ENCODE measurements at places on chromosomes 1 and 21.

DNA sequence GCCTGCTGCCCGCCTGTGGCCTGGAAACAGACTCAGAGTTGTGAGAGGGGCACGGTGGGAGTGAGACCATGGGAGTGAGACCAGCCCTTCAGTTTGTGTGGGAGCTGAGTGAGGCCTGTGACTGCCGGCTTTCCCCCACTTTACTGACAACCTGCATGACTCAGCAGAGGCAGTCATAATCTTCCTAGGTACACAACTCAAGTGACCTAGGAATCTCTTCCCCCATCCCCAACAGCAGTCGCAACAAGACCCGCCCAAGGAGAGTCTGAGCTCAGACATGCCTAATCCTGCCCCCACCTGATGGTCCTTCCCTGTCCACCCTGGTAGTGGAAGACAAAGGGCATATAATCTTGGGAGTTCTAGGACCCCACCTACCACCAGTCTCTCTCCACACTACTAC lies 44.2 kb downstream of the KLHL20 start:
- no peak for DNase-seq

DNA sequence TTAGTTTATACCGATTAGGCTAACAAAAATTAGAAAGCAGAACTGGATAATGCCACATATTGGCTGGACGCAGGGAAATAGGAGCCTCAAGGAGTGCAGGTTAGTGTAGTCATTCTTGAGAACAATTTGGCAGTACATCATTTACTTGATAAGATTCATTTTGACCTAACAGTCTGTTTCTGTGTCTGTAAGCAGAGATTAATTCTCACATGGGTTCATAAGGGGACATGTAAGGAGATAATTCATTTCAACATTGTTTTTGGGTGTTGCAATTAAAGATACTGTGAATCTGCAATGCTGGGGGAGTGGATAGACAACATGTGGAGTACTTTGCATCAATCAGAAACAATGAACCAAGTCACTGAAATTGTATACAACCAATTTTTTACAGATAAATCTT lies 32.0 kb downstream of the AGO3 start:
- no peak for DNase-seq

GRCh38 chr1:1143636-1144035 lies 27.7 kb upstream of the C1orf159 start:
- no peak for DNase-seq

DNA sequence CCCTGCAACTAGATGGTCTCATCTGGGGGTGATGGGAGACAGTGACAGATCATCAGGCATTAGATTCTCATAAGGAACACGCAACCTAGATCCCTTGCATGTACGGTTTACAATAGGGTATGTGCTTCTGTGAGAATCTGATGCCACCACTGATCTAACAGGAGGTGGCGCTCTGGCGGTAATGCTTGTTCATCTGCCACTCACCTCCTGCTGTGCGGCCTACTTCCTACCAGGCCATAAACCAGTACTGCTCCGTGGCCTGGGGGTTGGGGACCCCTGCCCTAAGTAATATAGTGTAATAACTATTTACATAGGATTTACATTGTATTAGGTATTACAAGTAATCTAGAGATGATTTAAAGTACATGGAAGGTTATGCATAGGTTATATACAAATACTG lies 134.9 kb downstream of the CLEC20A start:
- DNase-seq, result no peak

GRCh38 chr1:26323382-26323781 lies 5.6 kb downstream of the CD52 start:
- no peak for DNase-seq

GRCh38 chr21:31087639-31088473 lies 49.6 kb upstream of the KRTAP19-8 start:
- DNase-seq, result no peak

DNA sequence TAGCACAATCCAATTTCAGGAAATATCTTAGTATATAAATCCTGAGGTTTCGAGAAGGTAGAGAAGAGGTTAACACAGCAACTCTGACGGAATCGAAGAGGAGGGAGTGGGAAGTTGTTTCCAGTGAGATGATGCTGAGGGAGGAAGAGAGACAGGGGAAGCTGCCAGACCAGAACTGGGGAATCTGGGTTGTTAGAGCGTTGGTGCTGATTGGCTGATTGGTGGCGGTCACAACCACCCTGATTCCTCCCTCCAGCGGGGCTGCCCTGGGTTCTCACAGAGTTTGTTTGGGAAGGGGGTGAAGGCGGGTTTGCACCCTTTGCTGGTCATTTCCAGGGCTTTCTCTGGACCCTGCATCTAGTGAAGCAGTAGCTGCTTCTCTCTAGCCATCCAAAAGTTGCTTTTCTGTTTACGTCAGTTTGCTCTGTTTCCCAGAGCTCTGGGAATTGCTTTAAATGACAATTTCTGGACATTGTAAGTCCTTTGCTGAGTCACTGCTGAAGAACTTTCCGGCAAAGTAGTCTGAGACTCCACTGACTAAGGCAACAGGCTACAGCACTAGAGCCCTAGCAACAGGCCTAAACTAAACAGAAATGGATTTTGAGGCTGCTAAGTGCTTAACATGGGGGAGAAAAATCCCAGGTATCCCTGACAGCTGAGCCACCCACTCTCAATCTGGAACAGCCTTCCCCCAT lies 90.1 kb downstream of the TENT5C start:
- DNase-seq, result no peak

- no peak for DNase-seq
Measured at GRCh38 chr1:57345916-57346315, 77.9 kb downstream of the DAB1 start.

DNA sequence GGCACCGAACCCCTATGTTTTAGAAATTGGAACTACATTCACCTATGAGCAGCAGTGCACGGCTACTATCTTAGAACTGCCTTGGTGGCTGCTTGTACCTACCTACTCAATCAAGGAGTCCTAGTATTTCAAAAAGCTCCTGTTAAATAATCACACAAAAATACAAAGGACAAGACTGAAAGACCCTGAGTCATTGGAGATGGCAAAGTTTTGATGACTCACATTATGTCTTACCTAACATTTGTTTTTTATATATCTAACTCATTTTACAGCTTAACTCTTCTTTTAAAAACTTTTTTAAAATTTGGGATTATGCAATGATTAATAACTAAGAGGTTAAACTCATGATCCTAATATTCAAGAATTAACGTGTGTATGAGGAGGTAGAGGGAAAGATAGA lies 1206.0 kb upstream of the TMPRSS15 start:
- no peak for DNase-seq

GRCh38 chr1:192284927-192285326 lies 31.9 kb upstream of the RGS21 start:
- no peak for DNase-seq

- DNase-seq, result no peak
Measured at GRCh38 chr1:58585166-58585565, 8.1 kb upstream of the TACSTD2 start.

GRCh38 chr1:117030271-117030877 lies 28.8 kb downstream of the CD101 start:
- no peak for DNase-seq

GRCh38 chr1:86948212-86948611 lies 33.8 kb downstream of the HS2ST1 start:
- DNase-seq, result no peak

DNA sequence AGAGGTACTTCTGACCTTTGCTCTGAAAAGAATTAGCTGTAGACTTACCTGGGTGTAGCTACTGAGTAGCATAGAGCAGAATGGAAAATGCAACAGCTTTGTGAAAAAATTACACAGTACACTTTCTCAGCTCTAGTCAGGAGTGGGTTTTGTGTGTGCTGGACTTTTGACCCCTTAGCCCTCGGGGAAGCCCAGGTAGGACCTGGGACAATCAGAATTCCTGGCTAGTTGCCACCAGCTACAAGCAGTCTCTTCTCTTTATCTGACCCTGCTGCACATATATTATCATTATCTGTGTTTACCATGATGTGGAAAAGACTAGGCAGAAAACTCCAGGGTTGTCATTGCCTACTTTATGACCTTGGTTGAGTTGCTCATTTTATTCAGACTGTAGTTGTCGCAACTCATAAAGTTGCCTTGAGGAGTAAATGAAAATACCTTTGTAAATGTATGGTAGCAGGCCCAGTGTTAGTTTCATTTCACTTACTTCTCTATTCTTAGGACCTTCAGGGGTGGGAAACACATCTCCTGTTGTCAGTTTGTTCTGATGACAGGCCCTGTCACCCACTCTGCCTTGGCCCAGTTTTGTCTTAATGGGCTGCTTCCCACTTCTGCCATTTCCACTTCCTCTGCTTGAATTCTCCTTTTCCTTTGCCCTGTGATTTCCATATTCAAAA lies 5.4 kb downstream of the NEK7 start:
- no peak for DNase-seq

- no peak for DNase-seq
Measured at GRCh38 chr1:221621683-221622082, 120.2 kb downstream of the DUSP10 start.

DNA sequence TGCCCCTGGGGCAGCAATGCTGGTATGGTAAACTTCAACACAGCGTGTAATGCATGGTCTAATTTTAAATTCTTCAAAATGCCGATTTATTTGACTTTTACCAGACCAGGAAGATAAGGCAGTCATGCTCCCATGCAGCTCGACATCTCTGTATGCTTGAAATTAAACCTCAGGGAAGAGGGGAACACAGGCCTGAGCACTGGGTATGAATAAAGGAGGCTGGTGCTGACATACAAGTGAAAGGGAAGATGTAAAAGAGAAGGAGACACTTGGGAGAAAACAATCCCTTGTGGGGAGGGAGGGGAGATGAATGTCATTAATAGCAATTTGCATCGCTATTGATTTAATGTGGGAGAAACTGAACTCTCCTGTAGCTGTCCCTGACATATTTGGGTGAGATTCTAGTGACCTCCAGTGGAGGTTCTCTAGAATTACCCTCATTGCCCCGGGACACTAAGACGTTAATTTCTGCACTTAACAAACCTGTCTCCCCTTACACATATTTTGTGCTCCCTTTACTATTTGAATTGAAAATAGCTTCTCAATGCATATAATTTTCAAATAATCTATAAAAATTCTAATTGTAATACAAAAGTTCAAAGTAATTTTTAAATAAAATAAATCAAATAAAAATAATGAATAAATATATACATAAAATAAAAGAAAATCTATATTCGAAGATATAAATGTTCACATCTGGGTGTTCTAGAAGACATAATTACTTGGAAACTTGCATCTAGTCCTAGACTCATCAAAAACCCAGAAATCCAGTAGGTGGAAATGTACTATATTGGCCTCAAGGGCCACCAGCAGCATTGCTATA lies 283.1 kb downstream of the LMX1A start:
- no peak for DNase-seq

GRCh38 chr1:51515982-51516648 lies 3.0 kb downstream of the EPS15 start:
- DNase-seq, result no peak

- DNase-seq, result no peak
Measured at GRCh38 chr1:202085682-202086373, 36.9 kb upstream of the GPR37L1 start.

GRCh38 chr1:121586369-121587229 lies 401.8 kb downstream of the SRGAP2C start:
- no peak for DNase-seq

DNA sequence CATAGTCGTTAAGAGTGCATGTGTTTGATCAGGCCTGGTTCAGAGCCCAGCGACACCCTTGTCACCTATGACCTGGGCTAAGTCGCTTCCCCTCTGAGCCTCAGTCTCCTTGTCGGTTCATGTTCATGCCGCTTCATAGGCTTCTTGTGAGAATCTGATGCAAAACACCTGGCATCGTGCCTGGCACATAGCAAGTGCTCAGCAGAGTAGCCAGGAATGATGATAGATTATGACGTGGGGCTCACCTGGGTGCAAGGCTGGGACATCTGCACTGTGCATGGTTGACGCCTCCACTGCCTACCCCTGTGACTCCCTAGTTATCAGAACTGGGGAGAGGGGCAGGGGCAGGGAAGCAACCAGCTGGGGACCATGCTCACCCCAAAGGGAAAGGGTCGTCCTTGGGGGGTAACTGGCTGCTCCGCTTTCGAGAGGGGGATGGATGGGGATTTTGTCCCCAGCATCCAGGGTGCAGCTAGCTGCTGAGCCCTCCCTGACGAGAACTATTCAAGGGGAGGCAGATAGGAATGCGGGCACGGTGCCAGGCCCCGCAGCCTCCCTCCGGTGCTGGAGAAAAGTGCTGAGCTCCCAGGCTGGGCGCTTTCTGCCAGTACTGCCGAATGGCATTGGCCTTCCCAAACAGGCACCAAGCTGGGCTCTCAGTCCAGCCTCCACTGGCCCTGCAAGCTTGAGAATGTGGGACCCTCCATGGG lies 9.3 kb downstream of the EFHD2 start:
- no peak for DNase-seq

DNA sequence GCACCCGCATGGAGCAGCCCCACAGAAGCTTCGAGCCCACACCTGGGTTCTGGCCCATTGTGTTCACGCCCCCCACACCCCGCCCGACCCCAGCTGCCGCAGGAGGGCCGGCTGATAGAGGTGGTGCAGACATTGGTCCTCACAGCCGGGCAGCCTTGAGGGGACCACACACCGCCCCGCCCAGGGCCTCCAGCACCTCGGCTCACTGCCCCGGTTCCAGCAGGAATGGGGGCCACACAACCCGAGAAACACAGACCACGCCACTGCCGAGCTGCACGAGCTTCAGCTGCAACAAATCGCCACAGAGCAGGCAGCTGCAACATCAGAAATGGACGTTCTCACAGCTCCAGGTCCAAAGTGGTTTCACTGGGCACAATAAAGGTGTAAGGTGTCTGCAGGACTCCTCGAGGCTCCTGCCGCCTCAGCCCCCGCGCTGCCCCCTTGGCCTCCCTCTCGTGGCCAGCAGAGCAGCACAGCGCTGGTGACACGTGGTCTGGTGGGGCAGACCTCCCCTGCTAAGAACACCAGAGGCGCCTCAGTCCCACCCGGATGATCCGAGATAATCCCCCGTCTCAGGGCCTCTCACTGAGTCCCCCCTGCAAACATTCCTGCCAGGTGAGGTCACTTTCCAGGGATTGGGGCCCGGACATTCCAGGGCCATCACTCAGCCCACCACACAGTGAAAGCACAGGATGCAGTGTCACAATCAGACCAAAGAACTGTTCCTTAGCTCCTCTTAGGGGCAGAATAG lies 62.3 kb upstream of the ADARB1 start:
- DNase-seq, result no peak

DNA sequence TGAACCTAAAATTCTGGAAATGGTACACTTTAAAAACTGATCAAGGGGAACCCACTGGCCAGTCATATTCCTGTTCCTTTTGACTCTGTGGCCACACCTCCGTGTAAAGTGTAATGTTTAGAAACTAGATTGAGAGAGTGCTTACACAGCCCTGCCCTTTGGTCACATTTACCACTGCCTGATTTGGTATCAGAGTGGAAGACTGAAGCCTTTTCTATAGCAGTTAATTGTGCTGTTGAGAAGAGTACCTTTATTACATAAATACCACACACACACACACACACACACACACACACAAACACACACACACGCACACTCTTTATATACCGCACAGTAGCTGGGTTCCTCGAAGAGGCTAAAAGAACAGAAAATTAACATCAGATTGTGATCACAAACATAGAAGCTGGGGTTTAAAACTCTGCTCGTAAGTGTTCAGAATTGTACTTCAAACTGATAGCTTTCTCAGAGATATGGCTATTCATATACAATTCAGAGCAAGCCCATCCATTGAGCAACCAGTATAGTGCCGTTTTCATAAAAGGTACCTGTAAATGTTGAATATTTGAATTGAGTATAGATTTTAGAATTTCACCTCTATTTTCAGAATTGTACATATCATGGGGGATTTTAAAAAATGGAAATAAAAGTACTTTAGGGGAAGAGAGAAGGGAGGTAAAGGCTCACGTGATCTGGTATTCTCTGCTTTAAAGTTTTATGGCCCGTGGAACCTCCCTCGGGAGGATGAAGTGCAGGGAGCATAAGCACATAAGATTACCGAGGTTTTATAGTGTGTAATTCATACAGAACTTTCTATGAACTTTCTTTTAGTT lies 37.5 kb downstream of the CAMTA1 start:
- no peak for DNase-seq

GRCh38 chr1:198465201-198466144 lies 75.0 kb downstream of the ATP6V1G3 start:
- DNase-seq, result no peak
